Stimulated activated CD4-positive, alpha-beta T cell treated with anti-CD3 and anti-CD28 coated beads, Interleukin-15, amount 100 ng/mL, for 48 hours (primary cell): ENCODE measurements at places on chromosomes 2 and 18.
A peak's percentile ranks its signal among the peaks of the same experiment; 100 is the strongest.

- no peak for DNase-seq
Measured at GRCh38 chr2:100856732-100857131, 36.8 kb downstream of the NPAS2 start.

DNA sequence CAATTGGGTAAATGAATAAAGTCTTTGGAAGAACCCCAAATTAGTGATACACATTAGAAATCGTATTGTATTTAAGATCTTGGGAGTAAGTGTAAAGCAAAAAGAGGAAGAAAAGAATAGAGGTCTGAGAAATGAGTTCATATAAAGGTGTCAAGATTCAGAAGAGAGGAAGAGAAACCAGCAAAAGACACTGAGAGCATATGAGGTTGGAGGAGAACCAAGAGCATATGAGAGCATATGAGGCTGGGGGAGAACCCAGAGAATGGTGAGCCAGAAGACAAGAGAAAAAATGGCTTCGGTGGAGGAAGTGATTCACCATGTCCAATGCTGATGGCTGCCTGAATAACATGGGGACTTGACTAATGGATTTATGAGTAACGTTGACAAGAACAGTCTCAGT lies 620.1 kb upstream of the GCFC2 start:
- no peak for DNase-seq

GRCh38 chr2:175824243-175824642 lies 177.8 kb downstream of the LNPK start:
- no peak for DNase-seq

DNA sequence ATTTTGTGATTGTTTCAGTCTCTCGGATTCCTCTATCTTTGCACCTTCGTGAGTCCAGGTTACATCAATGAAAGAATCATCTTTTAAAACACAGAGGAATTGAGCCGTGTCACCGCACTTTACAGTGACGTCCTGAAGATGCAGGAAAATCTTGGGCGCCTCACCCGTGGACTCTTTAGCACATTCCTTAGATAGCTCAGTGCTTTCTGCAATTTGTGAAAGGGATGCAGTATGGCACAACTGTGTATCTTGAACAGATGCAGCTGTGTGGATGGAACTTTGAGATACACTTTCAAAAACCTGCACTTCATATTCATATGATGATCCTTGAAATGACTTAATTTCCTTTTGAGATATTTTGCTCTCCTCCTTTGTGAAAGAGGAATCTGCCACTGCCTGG lies 50.9 kb downstream of the TTN start:
- DNase-seq: no peak

- DNase-seq: no peak
Measured at GRCh38 chr2:186559370-186559769, 30.5 kb upstream of the ITGAV start.

GRCh38 chr18:61628085-61628484 lies 264.7 kb downstream of the RNF152 start:
- DNase-seq: no peak

GRCh38 chr2:222946700-222947287 lies 86.0 kb downstream of the ACSL3 start:
- DNase-seq: no peak

DNA sequence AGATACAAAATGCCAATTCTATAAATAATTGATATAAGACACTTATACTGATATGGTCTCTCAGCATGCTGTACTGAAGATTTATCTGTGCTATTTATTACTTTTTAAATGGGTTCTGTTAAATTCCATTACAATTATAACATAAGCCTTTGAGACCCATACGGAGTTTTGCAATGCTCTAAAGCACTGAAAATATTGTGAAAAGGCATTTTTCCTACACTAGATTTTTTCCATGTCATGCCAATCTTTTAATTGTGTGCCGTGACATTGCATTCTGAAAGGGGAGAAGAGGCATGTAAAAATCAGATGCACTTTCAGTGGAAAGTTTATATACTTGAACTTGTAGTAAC lies 46.5 kb downstream of the EFEMP1 start:
- no peak for DNase-seq

GRCh38 chr2:226956659-226957058 lies 120.8 kb downstream of the RHBDD1 start:
- DNase-seq: no peak

- DNase-seq: no peak
Measured at GRCh38 chr2:62713837-62714236, 8.3 kb downstream of the EHBP1 start.

- DNase-seq: no peak
Measured at GRCh38 chr2:104412384-104412783, 441.5 kb upstream of the POU3F3 start.

- DNase-seq: no peak
Measured at GRCh38 chr18:463827-464541, 36.5 kb downstream of the COLEC12 start.

DNA sequence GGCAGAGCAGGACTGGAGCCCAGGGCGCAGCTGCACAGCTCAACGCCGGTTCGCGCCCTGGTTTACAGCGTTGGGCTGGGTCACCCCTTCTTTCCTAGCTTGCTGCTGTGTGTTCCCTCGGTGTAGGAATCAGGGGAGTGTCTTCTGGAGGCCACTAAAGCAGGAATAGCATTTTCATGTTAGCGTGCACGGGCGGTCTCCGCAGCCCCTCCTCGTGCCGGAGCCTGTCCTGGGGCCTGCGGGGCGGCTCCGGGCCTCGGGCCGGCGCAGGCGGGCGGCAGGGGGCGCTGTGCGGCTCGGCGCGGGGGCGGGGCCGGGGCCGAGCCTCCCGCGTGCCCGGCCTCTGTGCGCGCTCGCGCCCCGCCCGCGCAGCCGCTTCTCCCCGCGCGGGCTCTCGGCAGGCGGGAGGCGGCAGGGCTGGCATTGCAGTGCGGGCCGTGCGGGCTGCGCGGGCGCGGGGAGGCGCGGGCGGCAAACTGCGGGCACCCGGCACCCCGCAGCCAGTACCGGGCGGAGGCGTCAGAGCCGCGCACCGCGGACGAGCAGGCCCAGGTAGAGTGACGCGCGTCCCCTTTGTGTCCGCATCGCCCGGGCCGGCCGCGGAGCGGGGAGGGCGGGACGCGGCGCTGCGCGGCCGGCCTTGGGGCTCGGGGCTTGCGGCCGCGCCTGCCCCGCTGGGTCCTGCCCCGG lies at the start of gene RNF144A:
RNF144A (plus strand) TSS at position 342 of the 690 bp plus-strand sequence. CDS start 79,515 bp downstream, outside the sequence.
- DNase-seq: no peak

DNA sequence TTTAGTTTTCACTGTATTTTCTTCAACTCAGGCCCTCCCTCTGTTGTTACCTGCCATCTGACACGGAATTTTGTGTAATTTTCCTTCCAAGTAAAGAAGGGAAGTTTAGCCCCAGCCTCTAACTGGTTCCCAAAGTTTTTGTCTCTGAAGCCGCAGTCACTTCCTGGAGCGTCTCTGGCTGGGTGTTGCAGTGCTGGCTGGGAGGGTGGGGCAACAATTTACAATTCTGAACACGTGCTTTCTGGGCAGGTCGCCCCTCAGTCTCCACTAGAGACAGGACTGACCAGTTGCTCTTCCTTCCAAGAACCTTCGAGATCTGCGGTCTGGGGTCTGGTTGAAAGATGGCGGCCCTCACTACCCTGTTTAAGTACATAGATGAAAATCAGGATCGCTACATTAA lies 3.5 kb downstream of the CNDP2 start:
- no peak for DNase-seq

- DNase-seq: no peak
Measured at GRCh38 chr2:85852152-85852840, 36.5 kb downstream of the ST3GAL5 start.

- peak; percentile 2 for DNase-seq
Measured at GRCh38 chr2:169683054-169683424, 11.2 kb downstream of the CFAP210 start.

- DNase-seq: no peak
Measured at GRCh38 chr18:8277270-8277669, 332.0 kb upstream of the RAB12 start.

GRCh38 chr2:47519604-47520301 lies 116.8 kb downstream of the MSH2 start:
- DNase-seq: no peak

DNA sequence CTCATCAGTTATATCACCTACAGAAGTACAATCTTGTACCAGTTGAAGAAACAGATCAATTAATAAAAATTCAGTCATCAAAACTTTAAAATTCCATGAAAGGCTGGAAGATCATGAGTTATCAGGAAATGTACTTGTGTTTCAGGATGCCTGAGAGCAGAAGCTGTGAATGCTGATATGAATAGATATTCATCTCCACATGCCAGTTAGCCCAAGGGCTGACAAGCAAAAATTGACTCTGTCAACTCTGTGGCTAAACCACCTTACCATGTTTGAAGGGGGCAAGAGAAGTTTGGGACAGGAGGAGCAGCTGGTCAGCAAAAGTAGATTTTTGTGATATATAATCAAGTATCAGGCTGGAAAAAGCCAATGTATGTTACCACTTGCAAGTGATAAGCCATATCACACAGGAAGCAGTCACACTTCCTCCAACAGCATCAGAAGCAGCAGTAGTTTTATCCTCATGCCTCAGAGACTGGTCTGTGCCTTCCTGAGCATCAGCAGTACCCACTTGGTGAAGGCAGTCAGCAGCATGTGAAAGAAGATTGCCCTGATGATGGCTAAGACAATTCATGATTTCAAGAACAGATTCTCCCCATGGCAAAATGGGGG lies 328.2 kb upstream of the CNTNAP5 start:
- DNase-seq: no peak

- no peak for DNase-seq
Measured at GRCh38 chr2:221350616-221351015, 221.5 kb downstream of the EPHA4 start.

DNA sequence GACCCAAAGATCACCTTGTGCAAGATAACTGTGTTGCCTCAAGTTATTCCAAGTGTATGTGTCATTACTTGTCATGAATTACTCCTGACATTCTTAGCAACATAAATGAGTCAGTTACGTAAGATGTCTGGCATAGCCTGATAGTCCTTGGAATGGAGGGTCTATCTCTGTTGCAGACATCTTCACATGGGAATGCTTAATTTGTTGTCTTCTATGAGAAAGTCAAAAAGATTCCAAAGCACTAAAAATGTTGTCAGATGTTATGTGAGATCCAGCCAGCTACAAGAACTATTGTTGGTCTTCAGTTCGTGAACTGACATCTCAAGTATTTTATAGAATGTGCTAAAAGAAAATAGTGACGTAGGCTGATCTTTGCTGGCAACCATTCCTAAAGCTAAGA lies 178.2 kb upstream of the RASGRP3 start:
- no peak for DNase-seq

- DNase-seq: no peak
Measured at GRCh38 chr18:74290794-74291471, 830 bp downstream of the CYB5A start.
